ENCODE measurements at places on chromosomes 12 and 14.

DNA sequence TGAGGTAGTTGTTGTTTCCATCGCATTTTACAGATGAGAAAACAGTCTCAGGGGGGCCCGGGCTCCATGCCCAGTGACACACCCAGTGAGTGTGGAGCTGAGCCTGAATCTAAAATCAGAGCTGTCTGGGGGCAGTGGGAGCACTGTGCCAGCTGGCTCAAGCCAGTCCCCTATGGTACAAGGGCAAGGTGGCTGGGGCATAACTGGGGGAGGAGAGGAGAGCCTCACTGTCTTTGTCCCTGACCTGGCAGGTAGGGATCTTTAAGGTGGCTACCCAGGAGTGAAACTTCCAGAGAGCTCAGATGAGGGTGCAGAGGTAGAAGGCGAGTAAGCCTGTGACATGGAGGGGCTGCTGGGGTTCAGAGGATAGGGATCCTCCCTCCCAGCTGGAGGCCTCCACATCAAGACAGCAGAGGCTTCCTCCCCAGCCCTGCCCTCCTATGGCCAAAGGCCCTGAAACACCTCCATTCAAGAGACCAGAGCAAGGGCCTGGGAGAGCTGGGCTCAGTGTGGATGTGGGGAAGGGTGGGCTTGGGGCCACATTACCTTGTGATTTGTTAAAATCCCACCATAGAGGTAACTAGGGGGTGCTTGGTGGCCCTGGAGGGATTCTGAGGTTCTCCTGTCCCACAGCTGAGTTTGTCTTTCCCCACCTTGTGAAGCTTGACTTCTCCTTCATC is 33.1 kb downstream of the ASCL4 start:
- no peak for DNase-seq

- peak; percentile 79 for DNase-seq
Measured at GRCh38 chr12:6867413-6868210, at the start of gene TPI1. TPI1 (plus strand) TSS chr12:6867531; CDS start chr12:6867567, 36 bp downstream.

DNA sequence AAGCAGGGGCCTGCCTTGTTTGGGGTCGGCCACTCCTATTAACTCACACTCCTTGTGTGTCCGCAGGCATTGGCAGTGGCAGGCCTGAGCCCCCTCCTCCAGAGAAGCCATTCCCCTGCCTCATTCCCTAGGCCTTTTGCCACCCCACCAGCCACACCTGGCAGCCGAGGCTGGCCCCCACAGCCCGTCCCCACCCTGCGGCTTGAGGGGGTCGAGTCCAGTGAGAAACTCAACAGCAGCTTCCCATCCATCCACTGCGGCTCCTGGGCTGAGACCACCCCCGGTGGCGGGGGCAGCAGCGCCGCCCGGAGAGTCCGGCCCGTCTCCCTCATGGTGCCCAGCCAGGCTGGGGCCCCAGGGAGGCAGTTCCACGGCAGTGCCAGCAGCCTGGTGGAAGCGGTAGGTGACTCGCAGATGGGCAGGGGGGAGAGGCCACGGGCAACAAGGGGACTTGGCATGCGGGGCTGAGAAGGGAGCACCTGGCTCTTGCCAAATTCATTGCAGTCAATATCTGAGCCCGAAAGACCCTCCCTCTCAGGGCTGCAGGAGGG is 106.3 kb upstream of the FKBP4 start:
- DNase-seq = no peak

DNA sequence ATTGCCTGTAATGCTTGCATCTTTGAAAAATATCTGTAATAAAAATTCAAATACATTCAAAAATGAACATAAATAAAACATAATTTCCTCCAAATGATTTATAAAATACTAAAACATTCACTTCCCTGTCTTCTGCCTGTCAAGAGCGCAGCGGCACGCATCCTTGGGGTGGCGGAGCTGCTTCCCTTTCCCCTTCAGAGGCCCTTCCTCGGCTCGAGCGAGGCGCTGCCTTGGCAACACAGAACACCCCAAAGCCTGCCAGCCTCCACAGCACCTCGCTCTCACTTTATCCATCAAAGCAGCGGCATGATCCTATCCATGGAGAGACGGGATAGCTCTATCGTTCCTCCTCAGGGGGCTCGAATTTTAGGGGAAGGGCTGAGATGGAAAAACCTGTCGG is 146.2 kb downstream of the GXYLT1 start:
- no peak for DNase-seq

- DNase-seq = no peak
Measured at GRCh38 chr12:70418101-70418500, 52.0 kb downstream of the KCNMB4 start.

GRCh38 chr12:70962226-70962794 is 41.8 kb upstream of the PTPRR start:
- no peak for DNase-seq

DNA sequence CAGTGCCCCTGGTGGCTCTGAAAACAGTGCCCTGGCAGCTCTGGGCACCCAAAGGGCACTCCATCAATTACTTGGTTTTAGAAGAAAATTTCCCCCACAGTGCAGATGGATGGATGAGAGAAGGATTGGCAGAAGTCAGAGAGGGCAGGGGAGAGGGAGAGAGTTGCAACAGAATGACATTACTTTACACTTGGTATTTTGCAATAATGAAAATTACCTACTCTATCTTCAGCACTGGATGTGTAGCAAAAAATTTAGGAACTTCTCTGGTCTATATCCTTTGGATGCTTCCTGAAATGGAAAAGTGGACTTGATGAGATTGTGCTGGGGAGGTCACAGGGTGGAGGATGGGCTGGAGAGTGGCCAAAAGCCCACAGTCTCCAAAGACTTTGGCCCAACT is 193.2 kb downstream of the CHST11 start:
- DNase-seq = no peak

DNA sequence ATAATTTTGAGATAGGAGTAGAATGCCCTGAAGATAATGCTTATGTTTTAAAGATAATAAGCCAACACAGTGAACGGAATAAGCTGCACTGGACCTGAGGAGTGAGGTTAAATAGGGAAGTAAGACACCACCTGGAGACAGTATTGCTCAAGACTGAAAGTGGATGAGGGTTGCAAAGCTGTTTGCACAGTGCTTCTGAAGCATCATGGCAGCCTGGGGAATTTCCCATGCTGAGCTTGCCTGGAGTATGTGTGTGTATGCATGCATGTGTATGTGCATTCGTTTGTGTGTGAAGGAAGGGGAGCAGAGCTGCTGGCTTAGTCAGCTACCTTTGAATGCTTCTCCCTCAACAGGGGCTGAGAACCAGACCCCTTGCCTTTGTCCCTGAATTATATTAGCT is 35.8 kb downstream of the BHLHE41 start:
- no peak for DNase-seq

Measured in activated naive CD4-positive, alpha-beta T cell treated with anti-CD3 and anti-CD28 coated beads, Interleukin-2, amount 50 U/mL, for 16 hours (primary cell).